ENCODE measurements at places on chromosomes 11 and 22.

GRCh38 chr11:71495286-71496230, 31.5 kb upstream of the KRTAP5-7 start:
- DNase-seq: no peak

GRCh38 chr11:27390318-27391295, 27.6 kb upstream of the CCDC34 start:
- DNase-seq: no peak

DNA sequence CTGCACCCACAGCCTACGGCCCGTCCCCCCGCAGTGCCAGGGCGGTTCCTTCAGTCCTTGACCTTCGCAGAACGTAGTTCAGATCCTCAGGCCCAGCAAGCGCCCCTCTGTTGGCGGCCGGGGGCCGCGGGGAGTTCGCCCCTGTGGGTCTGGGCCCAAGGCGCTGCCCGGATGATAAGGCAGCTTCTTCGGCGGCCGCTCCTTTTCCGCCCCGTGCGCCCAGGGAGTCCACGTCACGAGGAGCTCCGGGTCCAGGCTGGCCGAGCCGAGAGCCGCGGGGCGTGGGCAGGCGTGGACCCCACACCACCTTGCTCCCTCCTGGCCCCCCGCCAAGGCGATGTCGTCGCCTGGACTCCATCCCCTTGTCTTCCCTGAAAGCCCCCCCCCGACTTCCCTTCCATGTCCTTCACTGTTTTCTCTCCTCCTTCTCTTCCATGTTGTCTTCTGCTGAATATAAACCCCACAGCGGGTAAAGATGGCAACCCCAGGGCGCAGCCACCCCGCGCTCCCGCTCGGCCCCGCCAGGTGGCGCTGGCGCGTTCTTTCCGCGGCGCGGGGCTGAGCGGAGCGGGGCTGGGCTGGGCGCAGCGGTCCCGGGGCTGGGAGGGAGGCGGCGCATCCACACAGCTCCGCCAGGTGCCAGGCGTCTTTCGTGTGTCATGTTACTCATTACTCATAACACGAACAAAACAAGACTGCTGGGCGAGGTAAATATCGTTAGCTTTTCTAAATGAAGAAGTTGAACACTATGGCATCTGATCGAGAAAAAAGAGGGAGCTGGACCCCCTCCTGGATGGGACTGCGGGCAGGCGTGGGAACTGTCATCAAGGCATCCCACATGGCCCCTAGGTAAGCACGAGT, 321.0 kb downstream of the NTM start:
- DNase-seq: peak; percentile 76

GRCh38 chr11:68338051-68338780, 25.8 kb downstream of the LRP5 start:
- no peak for DNase-seq

DNA sequence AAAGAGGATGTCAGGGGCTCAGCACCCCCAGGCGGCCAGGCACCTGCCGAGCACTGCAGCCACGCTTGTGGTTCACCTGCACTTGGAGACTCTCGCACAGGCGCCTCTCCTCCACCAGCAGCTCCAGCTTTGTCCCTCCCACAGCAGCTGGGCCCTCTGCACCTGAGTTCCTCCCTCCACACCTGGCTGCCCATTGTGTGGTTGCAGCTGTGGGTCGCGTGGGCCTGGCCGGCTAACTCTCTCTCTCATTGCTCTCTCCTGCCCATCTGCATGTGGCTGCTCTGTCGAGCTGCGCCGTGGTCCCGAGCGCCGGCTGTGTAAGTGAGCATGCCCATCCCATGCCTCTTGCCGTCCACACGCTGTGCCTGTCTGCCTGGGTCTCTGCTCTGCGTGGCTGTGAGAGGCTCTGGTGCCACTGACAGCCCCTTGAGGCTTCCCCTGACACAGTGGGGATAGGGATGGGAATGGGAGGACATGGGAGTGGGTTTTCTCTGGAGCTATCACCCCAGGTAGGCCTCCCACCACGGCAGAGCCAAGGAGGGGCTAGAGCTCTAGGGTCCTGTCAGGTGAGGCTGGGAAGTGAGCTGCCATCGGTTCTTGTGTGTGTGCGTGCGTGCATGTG, 8.5 kb upstream of the ACR start:
- no peak for DNase-seq

- no peak for DNase-seq
Measured at GRCh38 chr11:65613091-65613928, 711 bp downstream of the MAP3K11 start.

GRCh38 chr11:64268893-64269539, 15.4 kb downstream of the BAD start:
- no peak for DNase-seq

- DNase-seq: no peak
Measured at GRCh38 chr11:46417711-46418110, 26.1 kb upstream of the CHRM4 start.

DNA sequence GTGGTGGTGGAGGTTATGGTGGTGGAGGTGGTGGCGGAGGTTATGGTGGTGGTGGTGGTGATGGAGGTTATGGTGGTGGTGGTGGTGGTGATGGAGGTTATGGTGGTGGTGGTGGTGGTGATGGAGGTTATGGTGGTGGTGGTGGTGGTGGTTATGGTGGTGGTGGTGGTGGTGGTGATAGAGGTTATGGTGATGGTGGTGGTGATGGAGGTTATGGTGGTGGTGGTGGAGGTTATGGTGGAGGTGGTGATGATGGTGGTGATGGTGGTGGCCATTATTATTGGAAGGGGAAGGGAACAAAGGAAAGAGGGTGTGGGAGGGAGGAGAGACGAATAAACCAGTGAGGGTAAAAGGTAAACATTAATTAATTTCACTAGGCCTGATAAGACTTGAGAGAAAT, 53.5 kb upstream of the TCF20 start:
- DNase-seq: no peak

GRCh38 chr11:102929972-102930371, 25.6 kb downstream of the MMP13 start:
- DNase-seq: no peak

DNA sequence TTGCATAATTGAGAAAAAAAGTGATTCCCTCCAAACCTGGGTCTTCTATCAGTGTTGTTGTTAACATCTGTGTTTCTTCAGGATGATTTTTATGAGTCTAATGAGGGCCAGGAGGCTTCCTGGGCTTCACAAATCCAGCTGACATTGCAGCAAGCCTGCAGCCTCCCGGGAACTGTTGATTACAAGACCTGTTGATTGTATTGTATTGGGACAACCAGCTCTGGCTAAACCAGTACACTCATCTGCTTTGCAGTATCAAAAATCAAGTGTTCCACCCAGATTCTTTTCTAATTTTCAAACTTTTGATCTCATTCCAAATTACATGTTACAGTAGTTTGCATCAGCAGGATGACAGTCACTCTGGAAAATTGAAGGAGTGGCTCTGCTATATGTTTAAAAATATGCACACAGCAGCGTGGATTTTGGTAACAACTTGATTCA, 16.1 kb upstream of the PRSS23 start:
- no peak for DNase-seq

- no peak for DNase-seq
Measured at GRCh38 chr22:32619614-32620426, 145.2 kb downstream of the FBXO7 start.

DNA sequence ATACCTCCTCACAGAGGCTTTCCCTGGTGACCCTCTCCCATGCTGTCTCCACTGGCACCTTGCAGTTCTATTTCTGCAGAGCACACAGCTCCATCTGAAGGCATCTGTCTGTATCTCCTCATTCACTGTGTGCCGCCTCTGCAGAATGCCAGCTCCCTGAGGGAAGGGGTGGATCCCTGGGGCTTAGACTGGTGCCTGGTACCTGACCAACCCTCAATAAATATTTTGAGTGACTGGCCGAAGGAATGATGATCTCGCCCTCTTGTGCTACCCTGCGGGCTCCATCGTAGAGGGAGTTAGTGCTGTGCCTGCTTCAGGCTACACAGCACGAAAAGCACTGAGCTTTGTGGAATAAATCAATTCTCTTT, 1.6 kb downstream of the CBX7 start:
- no peak for DNase-seq

DNA sequence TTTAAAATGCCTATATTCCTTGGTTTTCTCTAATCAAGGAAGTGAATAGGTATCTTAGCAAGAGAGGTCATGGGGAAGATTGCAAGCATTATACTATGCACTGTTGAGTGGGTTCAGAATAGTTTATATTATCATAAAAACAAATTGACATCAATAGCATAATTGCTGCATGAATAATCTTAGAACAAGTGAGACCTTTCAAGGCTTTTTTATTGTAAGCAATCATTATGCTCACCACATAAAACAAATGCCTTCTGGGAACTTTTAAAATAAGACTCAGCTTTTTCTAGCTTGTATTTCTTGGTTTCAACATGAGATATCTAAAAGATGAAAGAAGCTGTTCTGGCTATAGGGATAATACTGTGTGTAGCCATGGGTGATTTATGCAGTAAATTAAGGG, 135.6 kb upstream of the ZC3H12C start:
- no peak for DNase-seq

- no peak for DNase-seq
Measured at GRCh38 chr11:60996381-60997138, 25.1 kb downstream of the CD6 start.

DNA sequence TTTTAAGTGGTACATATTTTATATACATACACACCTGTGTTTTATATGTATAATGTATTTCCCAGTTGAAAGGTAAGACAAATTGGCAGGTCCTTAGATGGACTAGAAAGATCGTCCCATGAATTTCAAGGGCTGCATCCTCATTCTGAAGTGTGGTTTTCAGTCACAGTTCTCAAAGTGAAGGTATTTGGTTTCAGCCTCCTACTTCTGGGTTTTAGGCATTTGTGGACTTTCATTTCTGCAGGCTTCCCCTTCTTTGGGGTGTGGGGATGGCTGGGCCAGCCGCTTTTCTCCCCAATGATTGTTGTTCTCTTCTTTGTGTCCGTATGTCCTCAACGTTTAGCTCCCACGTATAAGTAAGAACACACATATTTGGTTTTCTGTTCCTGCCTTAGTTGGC, 10.0 kb downstream of the DCPS start:
- no peak for DNase-seq

DNA sequence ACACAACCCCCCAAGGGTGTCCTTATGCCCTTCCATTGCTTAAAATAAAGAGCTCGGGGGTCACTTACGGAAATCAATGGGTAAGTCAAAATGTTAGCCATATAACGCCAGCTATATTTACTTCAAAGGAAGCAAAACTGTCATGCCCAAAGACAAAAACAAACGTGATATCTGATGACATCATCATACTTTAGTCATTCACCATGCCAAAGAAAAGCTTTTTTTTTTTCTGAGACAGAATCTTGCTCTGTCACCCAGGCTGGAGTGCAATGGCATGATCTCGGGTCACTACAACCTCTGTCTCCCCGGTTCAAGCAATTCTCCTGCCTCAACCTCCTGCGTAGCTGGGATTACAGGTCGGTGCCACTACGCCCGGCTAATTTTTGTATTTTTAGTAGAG, 47.7 kb upstream of the SC5D start:
- no peak for DNase-seq

DNA sequence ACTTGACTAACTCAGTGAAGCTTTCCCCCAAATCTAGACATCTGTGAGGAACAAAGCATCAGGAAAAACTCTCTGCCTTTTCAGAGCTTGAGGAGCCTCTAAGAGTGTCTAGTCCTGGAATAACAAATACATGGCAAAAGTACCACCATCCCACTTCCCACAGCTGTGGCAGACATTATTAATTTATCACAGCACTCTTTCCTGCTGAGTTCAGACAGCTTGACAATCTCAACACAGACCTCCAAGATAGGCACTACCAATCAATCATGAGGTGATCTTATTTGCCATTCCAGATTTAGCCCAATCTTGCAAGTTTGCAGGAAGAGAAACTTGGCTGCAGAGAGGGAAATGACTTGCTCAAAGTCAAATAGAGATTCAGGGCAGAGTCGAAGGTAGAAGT, 202.8 kb downstream of the MN1 start:
- no peak for DNase-seq

DNA sequence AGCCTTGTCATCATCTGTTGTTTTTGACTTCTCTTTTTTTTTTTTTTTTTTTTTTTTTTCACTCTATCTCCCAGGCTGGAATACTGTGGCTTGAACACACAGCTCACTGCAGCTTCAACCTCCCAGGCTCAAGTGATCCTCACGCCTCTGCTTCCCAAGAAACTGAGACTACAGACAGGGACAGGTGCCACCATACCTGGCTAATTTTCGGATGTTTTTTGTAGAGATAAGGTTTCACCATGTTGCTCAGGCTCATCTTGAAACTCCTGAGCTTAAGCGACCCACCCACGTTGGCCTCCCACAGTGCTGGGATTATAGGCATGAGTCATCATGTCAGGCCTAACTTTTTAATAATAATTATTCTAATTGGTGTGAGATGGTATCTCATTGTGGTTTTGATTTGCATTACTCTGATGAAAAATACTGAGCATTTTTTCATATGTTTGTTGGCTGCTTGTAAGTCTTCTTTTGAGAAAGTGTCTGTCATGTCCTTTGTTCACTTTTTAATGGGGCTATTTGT, 51.3 kb upstream of the OR9G4 start:
- no peak for DNase-seq

GRCh38 chr11:2685566-2686359, 14.0 kb downstream of the KCNQ1OT1 start:
- DNase-seq: no peak

DNA sequence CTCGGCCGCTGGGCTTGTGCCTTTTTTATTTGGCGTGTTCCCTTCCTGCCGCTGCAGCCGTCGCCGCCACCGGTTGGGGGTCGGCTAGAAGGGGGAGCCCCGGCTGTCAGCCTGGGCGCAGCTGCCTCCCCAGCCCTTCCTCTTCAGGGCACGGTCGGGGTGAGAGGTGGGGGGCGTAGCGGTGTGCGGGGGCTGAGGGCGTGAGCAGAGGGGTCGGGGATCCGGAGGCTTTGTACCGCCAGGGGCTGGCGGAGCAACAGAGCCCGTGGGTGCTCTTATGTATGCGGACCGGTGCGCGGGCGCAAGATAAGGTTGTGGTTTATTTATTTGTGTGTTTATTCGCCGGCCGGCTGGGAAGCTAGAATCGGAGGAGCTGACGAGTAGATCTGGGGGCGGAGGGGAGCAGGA, 477 bp downstream of the ZBTB16 start:
- DNase-seq: no peak

DNA sequence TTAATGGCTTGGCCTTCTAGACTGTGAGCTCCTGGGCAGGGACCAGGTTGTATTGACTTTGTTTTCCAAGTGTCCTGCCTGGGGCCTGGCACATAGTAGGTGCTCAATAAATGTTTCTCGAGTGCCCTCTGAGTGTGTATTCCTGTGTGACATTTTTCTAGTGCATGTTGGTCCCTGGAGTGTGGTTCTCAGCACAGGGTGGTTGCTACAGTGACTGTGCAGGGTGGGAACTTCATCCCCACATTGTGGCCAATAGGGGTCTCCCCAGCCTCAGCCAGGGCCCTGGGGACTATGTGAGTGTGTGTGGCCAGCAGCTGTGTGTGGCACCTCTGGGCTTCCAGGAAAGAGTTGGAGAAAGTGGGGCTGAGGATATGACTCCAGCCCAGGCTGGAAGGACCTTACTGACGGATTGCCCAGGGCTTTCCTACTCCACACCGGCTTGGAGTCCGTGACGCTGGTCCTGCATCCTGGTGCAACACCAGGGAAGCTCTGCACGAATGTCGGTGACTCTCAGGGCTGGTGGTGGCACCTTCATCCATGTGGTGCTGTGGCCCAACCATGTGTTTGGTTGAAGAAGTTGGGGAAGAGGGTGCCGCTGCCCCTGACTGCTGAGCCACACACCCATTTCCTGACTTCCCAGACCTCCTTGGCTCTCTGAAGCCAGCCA, 9.0 kb upstream of the MARK2 start:
- no peak for DNase-seq

All from GM20000 (cell line).